ENCODE measurements at places on chromosomes 12 and 14.

DNA sequence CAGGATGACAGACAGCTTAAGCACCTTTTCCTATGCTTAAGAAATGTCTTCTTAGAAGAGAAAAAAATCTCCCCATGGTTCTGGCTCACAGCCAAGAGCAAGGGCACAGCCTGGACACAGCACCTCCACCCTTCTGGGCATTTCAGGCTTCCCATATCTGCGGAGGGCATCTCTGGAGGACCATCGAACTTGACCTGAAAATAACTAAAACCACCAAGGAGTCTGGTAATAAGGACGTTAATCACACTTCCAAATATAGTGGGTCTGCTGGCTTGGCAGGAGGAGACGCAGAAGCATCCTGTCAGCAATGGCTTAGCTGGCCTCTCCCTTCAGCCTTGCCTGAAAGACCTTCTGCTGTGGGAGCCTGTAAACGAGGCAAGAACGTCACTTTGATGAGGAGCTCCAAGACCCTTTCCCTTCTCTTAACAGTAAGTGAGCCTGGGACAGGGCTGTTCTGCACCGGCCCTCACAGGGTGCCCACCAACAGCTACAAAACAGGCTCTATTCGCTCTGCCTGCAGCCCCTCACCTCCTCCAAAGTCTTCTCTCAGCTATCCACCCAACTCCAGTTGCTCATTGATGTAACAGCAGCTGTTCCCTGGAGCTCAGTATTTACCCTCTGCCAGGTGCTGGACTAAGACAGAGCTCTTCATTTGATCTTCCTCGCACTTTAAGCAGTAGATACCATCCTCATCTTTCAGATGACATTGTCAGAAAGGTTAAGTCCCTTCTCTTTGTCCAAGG lies 13.2 kb downstream of the SETD3 start:
- no peak for DNase-seq

DNA sequence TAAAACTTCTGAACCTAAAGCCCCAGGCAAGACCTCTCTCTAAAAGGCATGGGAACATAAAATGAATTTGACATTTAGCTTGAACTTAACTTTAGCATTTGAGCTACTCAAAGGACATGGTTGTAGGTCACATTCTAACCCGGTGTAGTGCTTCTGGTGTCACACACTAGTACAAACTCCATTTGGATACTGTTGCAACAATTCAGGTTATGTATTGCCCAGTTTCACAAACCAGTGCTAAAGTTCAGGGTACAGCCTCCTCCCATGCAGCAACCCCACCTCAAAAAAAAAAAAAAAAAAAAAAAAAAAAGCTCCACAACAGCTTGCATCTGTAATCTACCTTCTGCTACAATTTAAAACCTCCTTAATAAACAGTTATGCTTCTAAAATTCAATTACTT lies 7.8 kb downstream of the PPTC7 start:
- DNase-seq, result no peak

- no peak for DNase-seq
Observed at GRCh38 chr14:102344485-102344884, 18.2 kb downstream of the CINP start.

- DNase-seq, result no peak
Observed at GRCh38 chr14:71856199-71856919, 75.9 kb upstream of the RGS6 start.

DNA sequence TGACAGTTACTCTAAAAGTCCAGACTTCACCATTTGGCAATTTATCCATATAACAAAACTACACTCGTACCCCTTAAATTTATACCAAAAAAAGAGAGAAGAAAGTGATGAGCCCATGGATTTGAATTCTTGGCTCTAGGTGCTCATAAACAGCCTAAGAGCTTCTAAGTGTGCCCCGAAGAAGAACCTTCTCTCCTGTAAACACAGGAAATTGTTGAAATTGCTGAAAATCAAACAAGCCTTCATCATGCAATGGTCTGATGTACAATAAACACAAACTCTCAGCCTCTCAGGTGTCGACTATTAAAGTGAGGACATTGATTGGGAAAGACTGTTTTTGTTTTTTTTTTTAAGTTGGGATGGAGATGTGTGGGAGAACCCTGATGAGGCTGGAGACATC lies 21.8 kb downstream of the PDE6H start:
- DNase-seq, result no peak
